Activated CD8-positive, alpha-beta T cell treated with anti-CD3 and anti-CD28 coated beads for 36 hours (primary cell): ENCODE measurements at places on chromosomes 4 and X. TPM values are rescaled to one million over a fixed set of nuclear protein-coding genes. Genes with fewer than 3 reads are reported as not detected.
A peak's percentile ranks its signal among the peaks of the same experiment; 100 is the strongest.

The RADX gene
- total RNA-seq: 7.4 TPM

- H3K4me1 ChIP-seq: no peaks in the 10 kb centered on the region
- H3K27ac ChIP-seq: no peak overlapping the region
- H3K36me3 ChIP-seq: no peaks in the 10 kb centered on the region
- no peak for DNase-seq
- H3K27me3 ChIP-seq: peaks cover 8% of the 10 kb centered on the region
- no peak overlapping the region for H3K4me3 ChIP-seq
Measured at GRCh38 chr4:155679343-155679742, 12.7 kb downstream of the GUCY1A1 start.

- no peak overlapping the region for H3K27ac ChIP-seq
- no peak overlapping the region for H3K4me3 ChIP-seq
- no peaks in the 10 kb centered on the region for H3K36me3 ChIP-seq
- H3K27me3 ChIP-seq: no peaks in the 10 kb centered on the region
Measured at GRCh38 chr4:182748283-182748682, 168.9 kb downstream of the DCTD start.

DNA sequence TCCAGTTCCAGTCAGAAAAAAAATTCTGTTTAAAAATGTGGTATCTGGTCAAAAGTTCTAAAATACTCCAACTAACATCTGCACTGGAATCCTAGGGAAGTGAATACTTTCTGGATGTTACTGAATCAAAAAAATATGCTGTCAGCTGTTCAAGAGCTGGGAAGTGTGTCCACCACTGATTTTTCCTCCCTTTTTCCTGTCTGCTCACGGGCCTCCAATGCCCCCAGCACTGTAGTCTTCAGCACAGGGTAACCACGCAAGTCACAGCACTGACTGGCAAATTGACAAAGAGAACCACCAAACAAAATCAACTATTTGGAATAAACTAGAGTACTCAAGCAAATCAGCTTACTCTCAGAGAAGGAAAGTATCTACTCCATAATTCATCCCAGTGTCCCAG lies 9.9 kb downstream of the VEGFC start:
- no peaks in the 10 kb centered on the region for H3K4me1 ChIP-seq
- H3K27me3 ChIP-seq: peaks cover 4% of the 10 kb centered on the region
- no peak overlapping the region for H3K27ac ChIP-seq
- no peaks in the 10 kb centered on the region for H3K36me3 ChIP-seq
- no peak overlapping the region for H3K4me3 ChIP-seq

DNA sequence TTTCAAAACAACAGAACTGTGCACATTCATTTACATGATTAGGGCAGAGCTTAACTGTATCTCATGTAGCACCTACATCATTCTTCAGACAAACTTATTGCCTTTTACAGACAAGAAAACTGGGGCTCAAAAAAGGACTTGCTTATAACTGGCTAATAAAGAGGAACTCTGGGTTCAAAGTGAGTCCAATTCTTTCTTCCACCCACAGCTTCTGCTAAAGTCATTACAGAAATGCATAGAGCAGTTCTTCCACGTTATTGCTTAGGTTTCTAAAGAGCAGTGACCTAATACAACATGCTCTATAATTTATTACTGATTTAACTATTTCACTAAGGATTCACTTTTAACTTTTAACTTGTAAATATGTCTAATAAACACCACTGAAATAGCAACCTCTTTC lies 60.6 kb downstream of the ELOVL6 start:
- no peak overlapping the region for H3K4me3 ChIP-seq
- no peak overlapping the region for H3K27ac ChIP-seq
- H3K36me3 ChIP-seq: no peaks in the 10 kb centered on the region
- no peaks in the 10 kb centered on the region for H3K4me1 ChIP-seq
- H3K27me3 ChIP-seq: no peaks in the 10 kb centered on the region

The CLCN4 gene
- total RNA-seq: not detected

The NR3C2 gene
- total RNA-seq: 6.1 TPM

The AFM gene
- not detected for total RNA-seq

DNA sequence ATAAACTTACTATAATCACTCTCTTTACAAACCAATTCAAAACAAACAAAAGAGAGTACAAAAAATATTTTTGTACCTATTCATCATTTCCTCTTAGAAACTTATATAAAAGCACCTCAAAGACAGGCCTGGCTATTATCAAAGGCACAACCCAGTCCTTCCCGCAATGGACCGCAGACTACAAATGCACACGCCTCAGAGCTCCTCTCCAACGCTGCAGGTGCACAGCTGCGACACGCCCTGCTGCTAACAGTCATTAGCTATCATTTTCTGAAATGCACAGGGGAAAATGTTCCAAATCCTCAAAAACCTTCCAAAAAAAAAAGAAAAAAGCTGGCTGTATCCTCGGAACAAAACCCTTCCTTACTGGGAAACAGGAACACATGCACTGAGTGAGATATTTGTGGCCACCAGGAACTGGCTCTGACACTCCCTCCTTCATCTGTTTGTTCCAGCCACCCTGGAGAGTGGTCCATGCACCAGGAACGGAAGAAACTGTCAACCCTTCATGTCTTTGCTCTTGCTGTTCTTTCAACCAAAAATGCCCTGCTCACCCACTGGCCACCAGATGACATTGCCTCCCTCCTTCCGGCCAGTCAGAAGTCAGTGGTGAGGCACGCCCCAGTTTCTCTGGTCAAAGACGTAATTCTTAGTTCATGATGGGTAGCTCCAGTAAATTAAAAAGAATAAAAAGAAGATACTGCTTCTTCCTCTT lies 16.7 kb downstream of the IRF2 start:
- H3K27me3 ChIP-seq: no peaks in the 10 kb centered on the region
- no peak for DNase-seq
- peaks cover 24% of the 10 kb centered on the region for H3K36me3 ChIP-seq
- peaks cover 83% of the 10 kb centered on the region for H3K4me1 ChIP-seq
- H3K27ac ChIP-seq: peak overlapping the region; percentile 2

The NLRP2B gene
- total RNA-seq: not detected

- DNase-seq: no peak
- no peaks in the 10 kb centered on the region for H3K36me3 ChIP-seq
- H3K4me1 ChIP-seq: no peaks in the 10 kb centered on the region
- H3K27ac ChIP-seq: no peak overlapping the region
Measured at GRCh38 chr4:16505726-16506125, 279.5 kb upstream of the TAPT1 start.

GRCh38 chr4:10715135-10715534 lies 30.6 kb upstream of the CLNK start:
- peaks cover 2% of the 10 kb centered on the region for H3K36me3 ChIP-seq
- no peak overlapping the region for H3K4me3 ChIP-seq
- H3K4me1 ChIP-seq: peaks cover 4% of the 10 kb centered on the region
- DNase-seq: no peak
- peaks cover 5% of the 10 kb centered on the region for H3K27me3 ChIP-seq
- H3K27ac ChIP-seq: no peak overlapping the region

GRCh38 chrX:28649541-28649940 lies 62.3 kb downstream of the IL1RAPL1 start:
- DNase-seq: no peak
- no peaks in the 10 kb centered on the region for H3K36me3 ChIP-seq
- no peak overlapping the region for H3K27ac ChIP-seq
- no peak overlapping the region for H3K4me3 ChIP-seq

- no peaks in the 10 kb centered on the region for H3K27me3 ChIP-seq
- peaks cover 54% of the 10 kb centered on the region for H3K4me1 ChIP-seq
Measured at GRCh38 chr4:153468587-153468986, 2.4 kb downstream of the TMEM131L start.

GRCh38 chrX:96835660-96836289 lies 47.9 kb upstream of the RPA4 start:
- H3K4me3 ChIP-seq: no peak overlapping the region
- H3K4me1 ChIP-seq: no peaks in the 10 kb centered on the region
- no peaks in the 10 kb centered on the region for H3K27me3 ChIP-seq
- no peaks in the 10 kb centered on the region for H3K36me3 ChIP-seq
- DNase-seq: no peak

- peaks cover 44% of the 10 kb centered on the region for H3K4me1 ChIP-seq
- H3K36me3 ChIP-seq: peaks cover 6% of the 10 kb centered on the region
- no peaks in the 10 kb centered on the region for H3K27me3 ChIP-seq
- peak; percentile 44 for DNase-seq
Measured at GRCh38 chrX:56798339-56798711, 69.3 kb downstream of the NBDY start.
